ENCODE measurements at places on chromosomes 3 and 15. TPM values are rescaled to one million over a fixed set of nuclear protein-coding genes. Genes with fewer than 3 reads are reported as not detected.
A peak's percentile ranks its signal among the peaks of the same experiment; 100 is the strongest.

GRCh38 chr3:129327510-129327909 lies 48.8 kb downstream of the HMCES start:
- no peak for DNase-seq

GRCh38 chr3:197593046-197593380 lies 37.2 kb upstream of the BDH1 start:
- DNase-seq = no peak

- no peak for DNase-seq
Observed at GRCh38 chr3:153282355-153282754, 120.3 kb downstream of the RAP2B start.

DNA sequence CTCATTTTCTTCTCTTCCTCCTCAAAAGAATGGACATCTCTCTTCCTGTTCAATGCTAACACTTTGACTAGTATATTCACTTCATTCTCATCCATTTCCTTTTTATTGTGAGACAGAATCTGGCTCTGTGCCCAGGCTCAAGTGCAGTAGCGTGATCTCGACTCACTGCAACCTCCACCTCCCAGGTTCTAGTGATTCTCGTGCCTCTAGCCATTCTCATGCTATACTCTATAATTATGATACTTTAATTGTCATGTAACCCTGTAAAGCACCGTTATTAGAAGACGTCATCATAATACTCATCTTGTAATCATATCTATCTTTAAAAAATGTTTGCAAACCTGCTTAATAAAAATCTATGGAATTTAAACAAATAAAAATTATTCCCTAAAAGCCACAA lies 107.0 kb downstream of the SHOX2 start:
- DNase-seq = no peak

DNA sequence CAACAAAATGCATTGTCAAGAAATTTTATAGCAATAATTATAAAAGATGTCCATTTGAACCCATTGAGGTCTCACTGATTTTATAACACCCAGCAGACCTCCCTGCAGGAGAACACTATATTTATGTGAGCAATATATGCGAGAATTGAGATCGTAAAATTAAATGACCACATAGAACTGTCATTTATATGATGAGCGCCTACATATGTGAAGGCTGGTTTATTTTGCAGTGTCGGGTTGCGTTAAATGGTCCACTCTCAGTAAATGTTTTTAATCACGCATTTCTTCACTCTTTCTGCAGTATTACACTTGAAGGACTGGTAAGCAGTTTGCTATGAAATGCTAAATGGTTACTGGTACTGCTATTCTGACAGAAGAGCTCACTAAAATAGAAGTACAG lies 408.5 kb upstream of the AGTR1 start:
- DNase-seq = no peak

- peak; percentile 57 for DNase-seq
Observed at GRCh38 chr15:91852741-91853510, 582 bp upstream of the SLCO3A1 start.

GRCh38 chr15:69072906-69073305 lies 58.4 kb downstream of the NOX5 start:
- DNase-seq = no peak

CAV3 gene
- total RNA-seq = not detected

DPPA2 gene
- 0.69 TPM for total RNA-seq

SLC9A9 gene
- total RNA-seq = 0.17 TPM

AHSG gene
- 0.27 TPM for total RNA-seq

KLHL18 gene
- total RNA-seq = 33.6 TPM

All from progenitor cell of endocrine pancreas (in vitro differentiated cells).